Smooth muscle cell of the umbilical artery (primary cell): ENCODE measurements at places on chromosomes 11 and 22. TPM values are rescaled to one million over a fixed set of nuclear protein-coding genes. Genes with fewer than 3 reads are reported as not detected.

Gene JRKL
- 17.8 and 26.3 TPM in 2 replicates for total RNA-seq

Gene TNNT3
- not detected in 2 replicates for total RNA-seq

Gene TYR
- not detected in 2 replicates for total RNA-seq

Gene ACTN3
- under 0.01 and 0.09 TPM in 2 replicates for total RNA-seq

Gene EFCAB6
- 1.5 and 3.3 TPM in 2 replicates for total RNA-seq

Gene B4GALNT4
- 8.0 and 10.0 TPM in 2 replicates for total RNA-seq

Gene KCNQ1
- not detected in 2 replicates for total RNA-seq

Gene BRMS1
- 35.9 and 38.6 TPM in 2 replicates for total RNA-seq

Gene TRIM48
- total RNA-seq = not detected in 2 replicates

Gene PRR5L
- total RNA-seq = 16.1 and 23.2 TPM in 2 replicates

Gene MMP8
- 1.4 and 1.5 TPM in 2 replicates for total RNA-seq

Gene KLHL35
- 2.9 and 3.3 TPM in 2 replicates for total RNA-seq

Gene C1QTNF5
- total RNA-seq = 9.3 and 18.4 TPM in 2 replicates

Gene POTEH
- not detected in 2 replicates for total RNA-seq

Gene CD3E
- total RNA-seq = not detected in 2 replicates
